ENCODE measurements at places on chromosomes 16 and 17.

- no peak for DNase-seq
Measured at GRCh38 chr17:80481284-80482057, 5.1 kb upstream of the NPTX1 start.

DNA sequence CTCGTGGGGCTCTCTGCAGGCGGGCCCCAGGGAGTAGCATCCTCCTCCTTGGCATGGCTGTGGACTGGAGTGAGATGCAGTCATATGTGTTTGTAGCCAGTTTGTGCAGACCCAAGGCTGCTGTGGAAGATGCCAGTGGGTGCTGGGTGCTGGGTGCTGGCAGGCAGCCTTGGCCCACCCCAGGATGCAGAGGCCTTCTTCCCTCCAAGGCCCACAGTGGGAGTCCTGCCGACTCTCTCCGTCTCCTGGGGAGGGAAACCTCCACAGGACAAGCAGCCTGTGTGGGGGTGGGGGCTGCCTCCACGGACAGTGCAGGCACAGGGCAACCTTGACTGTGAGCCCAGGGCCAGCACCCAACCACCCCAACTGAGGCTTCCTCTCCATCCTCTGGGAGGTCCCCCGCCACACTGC lies 13.8 kb upstream of the TMEM92 start:
- DNase-seq = no peak

DNA sequence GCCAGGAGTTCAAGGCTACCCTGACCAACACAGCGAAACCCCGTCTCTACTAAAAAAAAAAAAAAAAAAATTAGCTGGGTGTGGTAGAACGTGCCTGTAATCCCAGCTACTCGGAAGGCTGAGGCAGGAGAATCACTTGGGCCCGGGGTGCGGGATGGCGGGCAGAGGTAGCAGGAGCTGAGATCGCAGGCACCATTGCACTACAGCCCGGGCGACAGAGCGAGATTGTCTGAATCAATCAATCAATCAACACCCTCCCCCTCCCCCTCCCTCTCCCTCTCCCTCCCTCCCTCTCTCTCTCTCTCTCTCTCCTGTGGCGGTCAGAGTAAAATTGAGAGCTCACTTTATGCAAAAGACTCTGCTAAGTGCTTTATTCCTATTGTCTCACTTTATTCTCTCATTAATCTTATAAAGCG lies 1.2 kb downstream of the HSDL1 start:
- no peak for DNase-seq

DNA sequence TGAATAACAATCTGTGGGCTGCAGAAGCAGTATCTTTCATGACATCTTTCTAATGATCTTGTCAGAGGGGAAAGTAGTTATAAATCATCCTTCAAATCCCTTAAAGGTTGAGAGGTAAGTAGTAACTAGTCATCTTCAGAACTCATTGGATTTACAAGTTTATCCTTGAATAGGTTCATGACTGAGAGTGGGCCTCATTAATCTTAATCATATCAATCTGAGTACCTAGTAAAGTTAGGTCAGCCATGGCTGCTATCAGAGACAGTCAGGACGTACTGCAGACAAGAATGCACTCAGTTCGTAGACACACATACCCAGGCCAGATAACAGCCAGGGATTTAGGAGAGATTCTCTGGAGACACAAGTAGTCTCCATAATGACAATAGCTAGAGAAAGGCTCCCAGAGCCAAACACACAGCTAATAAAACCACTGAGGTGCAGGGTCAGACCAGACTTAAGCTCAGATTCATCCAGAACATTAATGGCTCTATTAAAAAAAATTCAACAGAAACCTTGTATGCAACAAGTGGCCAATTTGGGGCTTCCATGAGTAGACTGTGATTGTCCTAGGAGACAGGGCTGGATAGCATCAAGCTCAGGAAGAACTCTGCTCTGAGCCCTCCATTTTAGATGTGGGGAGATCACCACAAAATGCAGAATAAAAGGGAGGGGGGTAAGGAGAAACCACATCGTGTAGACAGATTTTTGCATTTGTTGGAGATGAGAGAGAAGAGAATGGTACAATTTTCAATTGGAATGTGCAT lies 65.8 kb downstream of the TBX4 start:
- DNase-seq = no peak

DNA sequence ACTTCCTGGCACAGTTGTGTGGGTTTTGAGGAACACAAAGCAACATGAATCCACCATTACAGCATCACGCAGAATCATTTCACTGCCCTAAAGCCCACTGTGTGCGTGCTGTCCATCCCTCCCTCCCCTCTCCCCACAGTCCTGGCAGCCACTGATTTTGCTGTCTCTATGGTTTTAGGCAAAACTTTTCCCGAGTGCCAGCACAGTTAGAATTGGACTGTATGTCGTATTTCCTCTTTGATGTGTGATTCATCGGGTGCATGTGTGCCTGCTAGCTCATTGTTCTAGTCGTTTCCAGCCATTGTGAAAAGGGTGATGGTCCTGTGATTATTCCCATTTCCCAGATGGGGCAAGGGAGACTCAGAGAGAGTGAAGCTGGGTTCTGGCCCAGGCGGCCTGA lies 12.7 kb downstream of the KLHL36 start:
- DNase-seq = no peak

All from fibroblast of upper back skin (primary cell).